ENCODE measurements at places on chromosomes 1 and 21.
A peak's percentile ranks its signal among the peaks of the same experiment; 100 is the strongest.

GRCh38 chr1:35850051-35850450 lies 33.0 kb upstream of the AGO1 start:
- no peak for DNase-seq

- no peak for DNase-seq
Observed at GRCh38 chr1:66364578-66365391, 169.2 kb upstream of the SGIP1 start.

DNA sequence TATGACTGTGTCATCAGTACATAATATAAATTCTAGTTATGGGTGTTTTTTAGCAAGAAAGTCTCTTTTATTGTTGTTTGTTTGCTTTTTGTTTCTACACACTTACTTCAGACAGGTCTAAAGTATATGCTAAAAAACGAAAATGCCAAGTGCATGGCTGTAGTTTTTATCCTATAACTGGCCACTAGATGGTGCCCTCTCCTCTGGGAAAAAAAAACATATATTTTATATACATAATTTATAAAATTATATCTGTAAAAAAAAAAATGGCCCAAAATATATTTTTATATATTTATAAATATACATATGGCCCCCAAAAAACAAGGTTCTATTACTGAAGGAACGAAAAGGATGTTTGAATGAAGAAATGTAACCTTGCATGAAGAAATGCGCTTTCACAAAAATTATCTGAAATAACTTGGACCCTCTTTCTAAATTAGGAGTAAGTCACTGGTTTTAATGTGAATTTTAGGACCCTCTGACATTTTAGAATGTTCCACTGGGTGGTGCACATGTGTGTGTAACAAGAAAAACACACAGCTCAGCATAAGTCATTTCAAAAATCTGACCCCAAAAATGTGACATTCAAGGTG lies 93.5 kb downstream of the TTLL7 start:
- no peak for DNase-seq

GRCh38 chr1:61436491-61437120 lies 288.3 kb downstream of the TM2D1 start:
- no peak for DNase-seq

- DNase-seq = no peak
Observed at GRCh38 chr1:87869567-87869966, 540.9 kb downstream of the LMO4 start.

- no peak for DNase-seq
Observed at GRCh38 chr1:170017478-170017877, 57.0 kb downstream of the KIFAP3 start.

DNA sequence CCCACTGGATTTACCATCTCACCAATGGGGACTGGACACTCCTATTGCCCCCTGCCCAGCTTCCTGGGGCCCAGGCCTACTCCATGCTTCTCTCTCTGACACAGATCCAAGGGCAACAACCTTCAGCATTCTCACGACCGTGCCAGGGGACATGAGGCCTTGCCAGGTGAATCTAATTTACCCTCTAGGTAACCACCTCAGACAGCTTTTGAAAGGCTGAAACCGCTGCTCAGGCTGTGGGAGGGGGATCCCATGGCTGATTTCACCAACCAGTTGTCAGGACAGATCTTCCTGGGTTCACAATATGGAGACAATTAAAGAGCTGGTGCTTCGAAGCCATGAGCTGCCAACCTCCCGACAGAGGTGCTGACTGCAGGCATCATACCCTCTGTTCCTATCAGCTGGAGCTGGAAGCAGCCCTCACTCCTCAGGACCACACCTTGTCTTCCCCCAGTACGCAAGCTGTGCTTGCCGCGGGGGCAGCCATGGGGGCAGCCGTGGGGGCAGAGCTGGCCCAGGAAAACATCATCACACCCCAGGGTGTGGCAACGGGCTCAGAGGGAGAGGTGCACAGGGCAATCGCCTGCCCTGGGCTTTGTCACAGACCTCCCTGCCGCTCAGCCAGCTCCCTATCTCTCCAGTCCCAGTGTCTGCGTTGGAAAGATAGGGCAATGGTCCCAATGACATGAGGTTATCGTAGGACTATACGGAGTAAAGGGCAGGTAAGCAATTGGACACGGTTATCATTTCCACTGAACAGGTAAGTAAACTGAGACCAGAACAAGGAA lies 120.2 kb downstream of the DMRTB1 start:
- no peak for DNase-seq

GRCh38 chr1:202304375-202304774 lies 37.4 kb downstream of the UBE2T start:
- no peak for DNase-seq

- no peak for DNase-seq
Observed at GRCh38 chr1:204960306-204961125, 82.5 kb upstream of the CNTN2 start.

DNA sequence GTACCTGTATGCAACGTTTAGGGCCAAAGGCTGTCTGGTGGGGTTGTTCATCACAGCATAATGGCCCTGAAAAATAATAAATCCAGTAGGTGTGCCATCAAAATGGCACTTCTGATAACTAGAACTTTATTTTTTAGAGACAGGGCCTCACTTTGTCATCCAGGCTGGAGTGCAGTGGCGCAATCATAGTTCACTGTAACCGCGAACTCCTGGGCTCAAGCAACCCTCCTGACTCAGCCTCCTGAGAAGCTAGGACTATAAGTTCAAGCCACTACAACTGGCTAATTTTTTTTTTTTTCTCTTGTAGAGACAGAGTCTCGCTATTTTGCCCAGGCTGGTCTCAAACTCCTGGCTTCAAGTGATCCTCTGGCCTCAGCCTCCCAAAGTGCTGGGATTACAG lies 4.7 kb downstream of the SNAPIN start:
- DNase-seq = no peak

- DNase-seq = no peak
Observed at GRCh38 chr1:11301601-11302000, 28.6 kb downstream of the UBIAD1 start.

GRCh38 chr1:233597489-233597901 lies 16.4 kb upstream of the KCNK1 start:
- no peak for DNase-seq

DNA sequence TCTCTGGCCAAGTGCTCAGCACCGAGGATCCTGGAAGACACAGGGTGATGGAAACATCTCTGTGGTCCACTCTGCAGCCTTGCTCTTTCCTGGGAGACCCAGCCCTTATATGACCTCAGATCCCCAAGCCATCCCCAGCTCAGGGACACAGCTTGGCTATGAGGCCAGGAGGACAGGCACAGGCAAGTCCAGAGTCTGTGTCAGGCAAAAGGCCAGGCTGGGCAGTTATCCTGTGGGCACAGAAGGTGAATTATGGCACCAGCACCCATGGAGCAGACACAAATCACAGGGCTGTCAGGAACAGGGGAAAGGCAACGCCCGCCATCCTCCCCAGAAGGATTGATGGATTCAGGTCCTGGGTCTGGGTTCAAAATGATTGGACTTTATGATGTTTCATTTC lies 52.1 kb upstream of the SCMH1 start:
- no peak for DNase-seq

DNA sequence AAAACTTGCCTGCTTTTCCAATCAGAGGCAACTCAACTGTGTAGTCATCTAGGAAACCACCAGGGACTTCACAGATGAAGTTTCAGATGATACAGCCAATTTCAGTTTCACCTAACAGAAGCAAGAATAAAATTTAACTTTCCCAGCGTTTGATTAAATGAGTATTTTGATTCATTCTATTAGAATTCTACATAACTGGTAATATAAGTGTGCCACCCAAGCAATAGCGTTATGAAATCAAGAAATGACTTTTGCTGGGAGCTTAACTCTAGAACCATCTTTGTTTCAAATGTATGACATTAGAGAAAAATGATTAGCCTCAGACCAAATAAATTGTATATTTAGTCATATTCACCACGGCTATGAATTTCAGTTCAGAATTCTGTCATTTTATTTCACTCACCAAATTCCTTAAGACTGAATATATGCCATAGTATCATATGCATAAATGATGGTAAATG lies 239.3 kb downstream of the NRIP1 start:
- no peak for DNase-seq

DNA sequence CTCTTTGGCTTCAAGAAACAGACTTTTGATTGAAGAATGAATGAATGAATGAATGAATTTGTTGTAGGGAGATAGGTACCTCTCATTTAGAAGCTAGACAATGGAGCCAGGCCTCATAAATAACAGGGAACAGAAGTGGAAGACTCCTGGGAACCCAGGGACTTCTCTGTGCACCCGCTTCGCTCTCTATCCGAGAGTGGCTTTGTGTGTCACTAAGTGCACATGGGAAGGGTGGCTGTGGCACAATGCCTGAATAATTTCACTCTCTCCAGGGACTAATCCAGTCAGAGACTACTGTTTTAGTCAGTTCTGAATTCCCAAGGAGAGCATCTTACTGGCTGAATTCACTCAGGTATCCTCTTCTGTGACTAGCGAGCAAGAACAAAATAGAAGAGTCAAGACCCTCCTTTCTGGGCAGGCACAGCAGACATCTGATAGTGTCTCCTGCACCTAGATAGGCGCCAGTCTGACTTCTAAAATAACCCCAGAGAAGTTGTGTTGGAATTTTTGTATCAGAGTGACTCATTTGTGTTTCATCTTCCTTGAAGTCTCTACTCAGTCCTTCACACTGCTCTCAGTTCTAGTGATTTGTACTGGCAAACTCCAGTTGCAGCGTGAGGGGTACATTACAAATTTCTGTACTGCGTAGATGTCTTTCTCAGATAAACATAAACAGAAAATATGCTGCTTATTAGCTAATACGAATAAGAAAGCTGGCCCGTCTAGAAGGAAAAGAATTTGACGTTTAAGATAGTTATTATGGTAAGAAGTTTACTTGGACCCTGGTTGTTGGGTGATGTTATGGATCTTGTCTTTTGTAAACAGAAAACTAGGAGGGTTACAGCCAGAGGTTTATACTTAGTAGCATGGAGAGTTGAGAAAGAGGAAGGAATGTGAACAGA lies 34.0 kb downstream of the BACH1 start:
- DNase-seq = no peak

GRCh38 chr1:159141584-159142390 lies 29.6 kb upstream of the CADM3 start:
- no peak for DNase-seq

GRCh38 chr1:159835862-159836525 lies 9.3 kb downstream of the SLAMF8 start:
- DNase-seq = no peak

- no peak for DNase-seq
Observed at GRCh38 chr1:186456729-186457255, 4.1 kb downstream of the PDC start.

GRCh38 chr1:214029796-214030195 lies 42.0 kb downstream of the PROX1 start:
- DNase-seq = no peak

- no peak for DNase-seq
Observed at GRCh38 chr1:65836686-65837085, 44.0 kb downstream of the PDE4B start.

DNA sequence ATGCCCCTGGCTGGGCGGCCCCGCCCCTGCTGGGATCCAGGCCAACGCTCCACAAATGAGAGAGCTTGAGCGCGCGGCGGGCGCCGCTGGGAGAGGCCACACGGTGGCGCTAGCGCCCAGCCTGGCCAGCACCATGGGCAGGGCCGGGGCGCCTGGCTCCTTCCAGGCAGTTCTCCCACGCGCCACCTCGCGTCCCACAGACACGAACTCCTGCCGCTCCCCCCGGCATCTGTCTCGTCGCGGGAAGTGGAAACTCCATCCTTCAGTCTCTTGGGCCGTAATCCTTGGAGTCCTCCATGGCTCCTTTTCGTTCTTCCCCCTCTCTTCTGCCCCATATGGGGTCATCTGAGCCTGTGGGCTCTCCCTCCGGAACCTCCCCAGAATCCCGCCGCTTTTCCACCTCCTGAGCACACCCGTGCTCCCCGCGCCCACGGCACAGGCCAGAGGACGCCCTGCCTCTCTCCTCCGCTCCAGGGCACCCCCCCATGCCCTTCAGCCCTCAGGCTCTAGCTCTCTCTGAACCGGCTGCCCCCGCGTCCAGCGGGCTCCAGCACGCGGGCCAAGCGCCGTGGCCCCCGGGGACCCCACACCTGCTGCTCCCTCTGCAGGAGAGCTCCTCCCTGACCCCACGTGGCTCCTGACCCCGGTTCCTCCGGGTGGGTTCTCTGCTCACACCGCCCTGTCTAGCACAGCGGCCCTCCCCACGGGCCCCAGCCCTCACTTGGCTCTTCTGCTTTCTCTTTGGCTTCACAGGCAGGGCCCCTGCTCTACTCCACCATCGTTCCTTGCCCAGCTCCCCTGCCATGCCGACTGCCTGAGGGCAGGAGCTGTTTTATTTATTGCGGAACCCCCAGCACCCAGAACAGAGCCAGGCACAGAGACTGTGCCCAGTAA lies 31.9 kb upstream of the EDN2 start:
- no peak for DNase-seq

DNA sequence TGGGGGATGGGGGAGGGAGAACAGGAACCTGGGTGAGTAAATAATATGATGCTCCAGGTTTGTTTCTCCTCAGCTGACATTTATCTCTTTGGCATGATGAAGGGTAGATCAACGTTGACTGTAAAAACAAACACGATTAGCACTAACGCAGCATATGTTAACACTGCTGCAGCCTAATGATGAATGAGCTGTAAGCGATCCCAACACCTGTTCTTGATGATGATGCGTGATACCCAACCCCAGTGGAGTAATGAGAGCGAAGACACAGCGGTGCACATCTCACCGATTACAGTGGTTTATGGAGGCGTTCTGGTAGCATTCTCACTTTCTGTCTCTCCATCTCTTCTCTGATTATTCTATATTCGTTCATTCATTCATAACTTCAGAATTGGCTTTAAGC lies 640.4 kb downstream of the USP25 start:
- no peak for DNase-seq

GRCh38 chr1:23559136-23559984 lies at the start of gene ID3:
TSS of gene ID3 (minus strand) at chr1:23559501. CDS start at chr1:23559426, 75 bp downstream.
- peak; percentile 98 for DNase-seq

GRCh38 chr1:27052527-27052926 lies 39.9 kb upstream of the TENT5B start:
- no peak for DNase-seq

GRCh38 chr1:90831910-90832309 lies 114.8 kb upstream of the BARHL2 start:
- no peak for DNase-seq

DNA sequence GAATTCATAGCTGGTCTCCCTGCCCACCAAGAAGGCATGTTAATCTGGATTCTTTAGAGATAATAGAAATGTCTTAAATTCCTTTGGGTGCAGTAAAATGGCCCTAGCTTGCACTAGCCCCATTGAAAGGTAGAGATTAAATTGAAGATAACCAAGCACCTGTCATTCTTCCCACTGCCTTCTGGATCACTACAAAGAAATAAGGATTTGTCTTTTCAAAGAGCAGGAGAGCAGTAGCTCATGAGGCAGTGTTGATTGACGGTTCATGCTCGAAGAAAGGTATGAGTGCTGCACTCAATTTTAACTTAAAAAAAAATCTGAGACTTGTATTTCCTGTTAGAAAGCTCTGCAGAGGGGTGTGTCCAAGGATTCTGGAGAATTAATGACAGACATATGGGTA lies 74.9 kb upstream of the F3 start:
- DNase-seq = no peak

GRCh38 chr1:26784886-26785285 lies 2.9 kb upstream of the PIGV start:
- DNase-seq = no peak

- DNase-seq = no peak
Observed at GRCh38 chr1:239816081-239816782, 275.5 kb upstream of the FMN2 start.

All from vagina (tissue), 2 donors.